ENCODE measurements at places on chromosomes 3 and 15. TPM values are rescaled to one million over a fixed set of nuclear protein-coding genes. Genes with fewer than 3 reads are reported as not detected.

Gene CORO2B
- 1.4 TPM for total RNA-seq

Gene CKMT1B
- 4.7 TPM for total RNA-seq

Gene TOMM70
- total RNA-seq, result 43.6 TPM

Gene CASR
- 0.02 TPM for total RNA-seq

Gene CRYGS
- 2.0 TPM for total RNA-seq

Gene AAGAB
- total RNA-seq, result 71.4 TPM

Gene C3orf49
- total RNA-seq, result not detected

Gene STRA6
- total RNA-seq, result 18.2 TPM

Gene CHRFAM7A
- 1.7 TPM for total RNA-seq

Gene PLAAT1
- total RNA-seq, result 4.4 TPM

DNA sequence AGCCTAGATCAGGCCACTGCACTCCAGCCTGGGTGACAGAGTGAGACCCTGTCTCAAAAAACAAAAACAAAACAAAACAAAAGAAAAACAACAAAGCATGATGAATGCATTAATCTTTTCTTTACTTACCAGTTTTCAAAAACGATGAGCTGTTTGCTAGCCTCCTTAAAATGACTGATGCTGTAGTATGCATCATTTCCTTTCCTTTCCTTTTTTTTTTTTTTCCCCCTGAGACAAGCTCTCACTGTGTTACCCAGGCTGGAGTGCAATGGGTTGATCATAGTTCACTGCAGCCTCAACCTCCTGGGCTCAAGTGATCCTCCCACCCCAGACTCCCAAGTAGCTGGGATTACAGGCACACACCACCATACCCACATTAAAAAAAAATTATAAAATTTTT, 202.0 kb downstream of the ADAMTSL3 start:
- no peak for DNase-seq

DNA sequence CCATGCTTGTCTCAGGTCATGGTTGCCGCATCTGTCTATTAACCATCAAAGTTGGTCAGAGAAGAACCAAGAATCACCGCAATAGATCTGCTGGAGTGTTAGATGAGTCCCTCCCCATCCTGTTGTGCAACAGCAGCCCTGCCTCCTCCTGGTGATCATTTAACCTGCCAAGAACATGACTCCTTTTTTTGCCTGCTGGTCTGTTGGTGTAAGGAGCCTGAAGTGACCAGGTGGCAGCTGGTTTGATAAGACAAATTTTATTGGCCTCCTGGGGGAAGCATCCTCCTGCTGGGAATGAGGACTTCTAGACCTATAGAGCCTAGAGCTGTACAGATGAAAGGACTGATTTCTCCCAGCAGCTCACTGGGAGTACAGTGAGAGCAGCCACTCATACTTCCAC, 43.5 kb upstream of the RAF1 start:
- DNase-seq, result no peak

DNA sequence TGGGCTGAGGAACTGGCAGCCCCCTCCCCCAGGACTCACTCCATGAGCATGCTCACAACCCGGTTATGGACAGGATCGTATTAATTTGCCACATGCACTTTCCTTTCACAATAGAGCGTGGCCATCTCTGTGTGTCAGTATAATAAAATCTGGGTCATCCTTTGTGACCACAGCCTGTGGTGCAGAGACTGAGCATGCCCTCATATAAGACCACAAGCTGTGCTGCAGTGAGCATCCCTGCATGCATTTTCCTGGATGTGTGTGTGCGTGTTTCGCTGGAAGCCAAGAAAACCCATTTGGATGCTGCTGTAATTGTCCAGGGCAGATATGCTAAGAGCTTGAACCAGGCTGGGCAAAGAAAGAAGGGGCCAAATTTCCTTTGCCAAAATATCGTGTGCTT, 39.7 kb downstream of the CYP11A1 start:
- no peak for DNase-seq

- no peak for DNase-seq
Observed at GRCh38 chr3:104004956-104005355, 1361.8 kb upstream of the ALCAM start.

- DNase-seq, result no peak
Observed at GRCh38 chr3:131564812-131565211, 62.0 kb upstream of the MRPL3 start.

- DNase-seq, result no peak
Observed at GRCh38 chr15:52436981-52437380, 91.7 kb downstream of the MYO5A start.

DNA sequence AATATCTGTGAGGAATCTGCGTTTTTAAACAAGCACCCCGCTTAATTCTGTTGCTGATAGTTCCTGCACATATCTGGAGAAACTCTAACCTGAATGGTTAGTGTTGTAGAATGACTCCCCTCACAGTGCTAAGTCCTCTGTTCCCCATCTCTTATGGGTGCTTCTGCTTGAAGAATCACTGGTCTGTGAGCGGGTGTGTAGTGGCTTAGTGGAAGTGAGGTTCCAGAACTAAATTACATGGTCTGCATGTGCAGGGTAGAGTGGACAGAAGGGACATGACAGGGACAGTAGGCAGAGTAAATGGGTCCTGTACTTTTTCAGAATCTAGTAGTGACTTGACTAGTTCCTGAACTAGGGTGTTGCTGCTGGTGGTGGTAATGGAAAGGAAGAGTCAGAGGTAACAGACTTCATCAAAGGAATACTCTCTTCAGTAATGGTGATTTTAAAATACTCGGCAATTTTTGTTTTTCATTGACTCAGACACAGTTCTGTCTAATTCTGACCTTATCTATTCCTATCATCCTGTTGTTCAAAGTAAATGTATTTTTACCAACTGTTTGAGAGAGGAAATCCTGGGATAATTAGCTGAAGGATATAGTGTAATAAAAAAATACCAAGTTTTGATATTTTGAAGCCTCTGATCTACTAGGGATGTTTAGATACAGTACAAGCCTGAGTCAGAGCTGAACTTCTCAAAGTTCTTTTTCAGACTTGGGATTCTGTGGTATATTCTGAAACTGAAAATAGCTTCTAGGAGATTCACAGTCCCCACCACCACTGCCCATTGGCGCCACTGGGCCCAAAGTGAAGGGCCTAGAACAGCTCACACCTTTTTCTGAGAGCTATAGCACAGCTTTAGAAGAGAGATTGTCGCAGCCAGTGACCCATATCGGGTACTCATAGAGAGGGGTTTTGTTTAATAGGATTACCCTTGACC, 55.5 kb downstream of the FNDC3B start:
- peak; percentile 58 for DNase-seq

- no peak for DNase-seq
Observed at GRCh38 chr15:33956397-33956796, 11.9 kb upstream of the CHRM5 start.

- no peak for DNase-seq
Observed at GRCh38 chr15:96804754-96805153, 474.3 kb downstream of the NR2F2 start.

GRCh38 chr3:28191363-28191762, 50.1 kb upstream of the CMC1 start:
- DNase-seq, result no peak

DNA sequence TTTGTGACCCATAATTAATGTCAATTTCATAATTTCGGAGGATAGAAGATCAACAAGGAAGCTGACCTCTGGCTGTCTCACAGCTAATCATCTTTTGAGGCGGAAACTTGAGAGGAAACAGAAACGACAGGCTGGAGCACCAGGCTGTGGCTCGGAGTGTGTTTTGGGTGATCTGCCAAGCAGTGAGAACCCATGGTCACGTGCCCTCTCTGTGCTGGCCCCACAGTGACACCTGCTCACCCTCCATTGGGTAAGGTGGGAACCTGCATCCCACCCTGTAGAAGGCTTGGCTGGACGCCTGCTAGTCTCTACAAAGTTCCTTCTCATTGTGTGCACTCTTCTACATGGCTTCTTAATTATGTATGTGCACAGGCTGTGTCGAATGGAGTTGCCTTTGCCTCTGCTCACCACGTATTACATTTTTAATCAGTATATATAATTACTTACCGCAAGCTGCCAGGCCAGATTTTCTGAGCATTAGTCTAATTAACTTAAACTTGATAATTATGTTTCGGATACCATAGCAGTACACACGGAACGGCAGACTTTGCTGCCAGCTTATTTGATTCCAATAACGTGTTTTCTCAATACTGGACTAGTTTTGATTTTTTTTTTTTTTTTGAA, 719.4 kb upstream of the CFAP20DC start:
- DNase-seq, result no peak

DNA sequence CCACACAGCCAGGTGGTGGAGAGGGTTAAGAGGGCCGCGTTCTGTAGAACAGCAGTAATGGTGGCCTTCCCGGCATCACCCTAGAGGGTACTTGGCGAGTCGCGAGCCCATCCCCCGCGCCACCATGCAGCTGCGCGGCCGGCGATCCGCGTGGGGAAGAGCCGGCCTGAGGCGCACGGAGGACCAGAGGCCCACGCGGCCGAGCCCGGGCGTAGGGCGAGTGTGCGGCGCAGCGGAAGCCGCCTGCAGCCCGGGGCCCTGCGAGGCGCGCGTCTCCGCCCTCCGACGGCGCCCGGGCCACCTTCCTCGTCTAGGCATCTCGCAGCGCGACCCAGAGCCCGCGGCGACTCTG, 423 bp downstream of the TKT start:
- no peak for DNase-seq

DNA sequence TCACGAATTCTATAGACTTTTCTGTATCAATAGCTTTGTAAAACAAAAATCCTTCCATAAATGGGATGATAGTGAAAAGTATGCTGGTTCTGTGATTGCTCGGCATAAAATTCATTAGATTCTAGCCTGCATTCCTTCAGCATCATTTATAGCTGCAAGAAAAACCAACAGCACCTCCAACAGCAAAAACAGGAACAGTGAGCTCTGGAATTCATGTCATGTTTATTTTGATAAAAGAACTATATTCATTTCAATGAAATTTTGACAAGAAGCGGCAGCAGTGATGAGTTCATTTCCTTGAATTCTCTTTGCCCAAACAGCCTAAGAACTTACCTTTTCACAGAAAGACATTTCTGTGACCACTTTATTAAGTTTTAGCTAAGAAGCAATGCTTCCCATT, 515.2 kb upstream of the CCDC54 start:
- no peak for DNase-seq

DNA sequence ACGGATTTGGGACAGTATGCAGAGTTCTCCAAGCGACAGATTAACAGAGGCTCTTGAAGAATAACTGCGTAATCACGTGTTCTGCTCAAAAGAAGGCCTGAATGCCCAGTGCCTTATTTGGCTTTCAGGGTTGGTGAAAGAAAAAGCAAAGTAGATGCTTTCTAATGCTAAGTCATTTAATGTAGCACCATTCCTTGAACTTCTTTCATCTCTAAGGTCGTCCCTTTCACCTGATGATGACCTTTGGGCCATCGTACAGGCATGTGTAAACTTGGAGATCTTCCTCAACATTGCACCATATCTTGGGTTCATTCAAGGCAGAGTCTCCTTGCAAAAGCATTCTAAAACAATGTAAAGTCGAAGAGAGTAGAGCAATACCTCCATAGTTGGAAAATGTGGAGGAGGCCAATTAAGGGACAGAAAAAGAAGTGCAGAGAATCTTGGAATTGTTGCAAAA, 48.9 kb downstream of the TMEM44 start:
- no peak for DNase-seq

- DNase-seq, result no peak
Observed at GRCh38 chr3:128458746-128459460, 7.8 kb downstream of the DNAJB8 start.

GRCh38 chr3:133763797-133764683, 17.8 kb downstream of the TF start:
- no peak for DNase-seq

GRCh38 chr15:55366981-55367380, 41.2 kb downstream of the CCPG1 start:
- DNase-seq, result no peak

GRCh38 chr15:34993412-34993811, 5.3 kb upstream of the ZNF770 start:
- DNase-seq, result no peak

GRCh38 chr3:186760141-186760833, 23.1 kb upstream of the EIF4A2 start:
- no peak for DNase-seq

- no peak for DNase-seq
Observed at GRCh38 chr15:26662283-26662682, 110.6 kb downstream of the GABRB3 start.

- no peak for DNase-seq
Observed at GRCh38 chr3:134105876-134106556, 76.3 kb upstream of the SLCO2A1 start.

GRCh38 chr15:47719730-47720129, 2.4 kb downstream of the SEMA6D start:
- DNase-seq, result no peak

DNA sequence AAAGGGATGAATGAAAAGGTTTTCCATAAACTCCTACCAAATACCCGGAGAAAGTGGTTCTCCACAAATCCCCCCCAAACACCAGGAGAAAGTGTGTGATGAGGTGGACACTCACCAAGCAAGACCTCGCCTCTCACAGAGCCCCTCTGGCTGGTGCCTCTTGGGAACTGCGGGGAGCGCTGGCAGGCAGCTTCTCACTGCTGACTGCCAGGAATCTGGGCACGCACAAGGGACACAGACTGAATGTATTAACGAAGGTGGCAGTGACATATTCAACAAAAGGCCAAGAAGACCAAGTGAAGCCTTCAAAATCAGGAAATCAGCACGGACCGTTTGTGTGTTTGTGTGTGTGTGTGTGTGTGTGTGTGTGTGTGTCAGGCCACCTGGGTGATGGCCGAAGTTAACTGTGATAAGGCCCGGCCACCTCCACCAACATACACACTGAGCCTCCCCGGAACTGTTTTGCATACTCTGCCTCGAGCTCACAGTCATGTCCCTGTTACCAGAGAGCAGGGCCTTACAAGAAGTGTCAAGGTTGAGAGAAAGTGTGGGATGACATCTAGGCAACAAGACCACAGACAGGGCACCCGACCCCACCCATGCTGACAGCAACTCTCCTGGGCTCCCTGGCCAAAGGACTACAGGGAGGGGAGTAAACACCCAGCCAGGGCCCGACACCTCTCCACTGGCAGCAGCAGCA, 18.0 kb downstream of the ATP10A start:
- no peak for DNase-seq

GRCh38 chr3:59940718-59941117, 890.9 kb upstream of the CFAP20DC start:
- no peak for DNase-seq

GRCh38 chr3:79973482-79973881, 205.7 kb upstream of the ROBO1 start:
- DNase-seq, result no peak

DNA sequence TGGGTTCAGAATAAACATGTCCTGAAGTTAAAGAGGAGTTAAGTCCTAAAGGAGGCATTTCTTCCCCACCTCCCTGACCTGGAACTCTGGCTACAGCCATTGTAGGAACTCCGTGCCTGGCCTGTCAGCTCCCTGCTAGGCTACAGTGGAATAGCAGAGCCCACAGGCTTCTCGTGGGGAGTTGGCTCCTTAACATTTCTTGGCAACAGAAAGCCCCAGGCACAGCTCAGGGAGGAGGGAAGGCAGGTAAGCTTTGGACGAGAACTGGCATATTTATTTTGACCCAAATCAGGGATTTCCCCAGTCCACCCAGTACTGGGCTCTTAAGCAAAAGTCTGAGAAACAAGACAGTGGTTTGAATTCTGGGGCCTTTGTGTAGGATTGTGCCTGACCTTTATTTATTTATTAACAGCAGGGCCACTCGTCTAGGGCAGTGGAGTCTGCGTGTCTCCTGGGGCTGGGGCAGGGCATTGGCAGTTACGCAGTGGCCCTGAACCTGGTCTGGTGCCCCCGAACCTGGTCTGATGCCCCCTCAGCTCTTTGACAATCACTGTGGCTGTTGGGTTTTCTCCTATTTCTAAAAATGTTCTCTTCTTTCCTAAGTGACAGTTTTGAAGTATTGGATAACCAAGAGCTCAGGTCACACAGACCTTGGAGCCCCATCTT, 7.9 kb upstream of the ISG20 start:
- DNase-seq, result no peak
